ENCODE measurements at places on chromosomes 11 and 22.

DNA sequence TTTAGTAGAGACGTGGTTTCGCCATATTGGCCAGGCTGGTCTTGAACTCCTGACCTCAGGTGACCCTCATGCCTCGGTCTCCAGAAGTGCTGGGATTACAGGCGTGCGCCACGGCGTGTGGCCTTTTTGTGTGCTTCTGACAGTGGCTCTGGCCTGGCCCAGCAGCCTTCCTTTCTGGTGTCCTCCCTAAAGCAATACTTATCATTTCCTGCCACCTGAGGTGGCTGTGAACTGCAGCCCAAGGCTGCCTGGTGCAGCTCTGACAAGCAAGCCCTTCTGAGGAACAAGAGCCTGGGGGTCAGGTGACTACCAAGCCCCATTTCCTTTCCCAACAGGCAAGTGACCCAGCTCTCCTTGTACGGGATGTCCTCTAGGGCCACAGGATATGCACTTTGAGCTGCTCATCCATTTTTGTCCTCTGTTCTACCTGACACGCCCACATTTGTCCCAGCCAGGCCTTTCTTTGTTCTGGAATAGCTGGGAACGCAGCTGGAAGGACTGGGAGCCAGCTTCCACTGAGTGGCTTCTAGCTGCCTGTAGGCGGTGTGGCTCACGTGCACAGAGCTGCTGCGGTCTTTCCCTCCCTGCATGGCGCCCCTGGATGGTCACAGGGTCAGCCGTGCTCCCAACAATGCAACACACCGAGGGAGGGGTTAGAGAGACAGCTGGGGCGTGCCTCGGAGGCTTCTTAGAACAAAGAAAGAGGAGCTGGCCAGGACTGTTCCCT lies 12.3 kb upstream of the BID start:
- no peak for DNase-seq

DNA sequence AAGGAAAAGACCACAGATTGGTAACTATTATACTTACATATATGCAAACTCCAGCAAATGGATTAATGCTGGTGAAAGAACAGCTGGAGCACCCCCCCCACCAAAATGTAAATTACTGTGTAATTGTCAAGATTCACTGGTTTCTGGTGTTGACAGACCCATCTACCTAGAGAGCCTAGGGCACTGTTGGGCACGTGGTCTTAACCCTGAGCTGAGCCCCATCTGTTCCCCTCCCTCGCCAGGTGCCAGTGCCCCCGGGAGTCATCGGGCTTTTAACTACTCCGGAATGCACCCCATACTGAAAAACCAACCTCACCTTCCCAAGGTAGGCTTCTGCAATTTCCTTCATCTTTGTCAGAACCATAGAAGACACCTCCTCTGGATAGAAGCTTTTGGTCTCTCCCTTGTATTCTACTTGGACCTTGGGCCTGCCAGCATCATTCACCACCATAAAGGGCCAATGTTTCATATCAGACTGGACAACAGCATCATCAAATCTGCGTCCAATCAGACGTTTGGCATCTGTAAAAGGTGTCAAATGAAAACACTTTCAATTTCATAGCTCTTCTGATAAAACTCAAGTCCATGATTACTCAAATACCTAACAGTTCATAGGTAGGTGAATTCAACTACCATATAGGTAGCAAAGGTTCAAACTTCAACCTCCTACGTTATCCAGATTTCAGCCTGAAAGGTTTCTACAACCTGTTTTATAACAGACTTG lies 1.5 kb downstream of the HSPA8 start:
- DNase-seq = peak; percentile 44

DNA sequence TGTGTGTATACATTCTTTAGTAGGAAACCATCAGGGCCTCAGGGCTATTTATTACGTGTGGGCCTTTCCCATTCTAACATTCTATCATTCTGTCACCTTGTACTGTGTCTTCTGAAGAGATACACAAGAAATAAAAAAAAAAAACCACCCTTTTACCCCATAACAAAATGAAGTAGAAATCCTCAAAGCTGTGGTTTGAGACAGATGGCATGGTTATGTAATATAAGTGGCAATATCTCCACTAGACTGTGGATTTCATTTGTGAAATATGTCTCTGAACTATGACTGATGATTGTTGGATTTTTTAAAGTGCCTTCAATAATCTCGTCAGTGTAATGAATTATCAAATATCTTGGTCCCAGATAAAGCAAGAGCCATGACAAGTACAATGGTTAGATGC lies 150.0 kb upstream of the BLID start:
- no peak for DNase-seq

- DNase-seq = no peak
Measured at GRCh38 chr11:76551400-76551799, 106.6 kb downstream of the EMSY start.

DNA sequence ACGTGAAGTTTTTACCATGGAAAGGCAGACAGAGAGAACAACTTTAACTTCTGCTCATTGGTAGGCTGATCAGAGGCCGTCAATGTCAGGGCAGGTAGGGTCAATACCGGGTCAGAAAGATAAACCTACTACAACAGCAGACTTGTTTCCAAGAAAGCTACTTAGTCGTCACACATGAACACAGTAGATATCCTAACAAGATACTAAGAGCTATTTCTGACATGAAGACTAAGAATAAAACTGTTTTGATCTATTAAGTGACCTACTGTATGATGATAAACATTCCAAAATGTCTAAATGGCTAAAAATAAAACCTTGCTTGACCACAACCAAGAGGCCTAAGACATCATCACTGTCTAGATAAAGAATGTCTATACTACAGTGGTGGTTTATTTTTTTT lies 231.3 kb downstream of the CADM1 start:
- DNase-seq = no peak

GRCh38 chr11:2752204-2752770 lies 52.5 kb upstream of the KCNQ1OT1 start:
- DNase-seq = no peak

DNA sequence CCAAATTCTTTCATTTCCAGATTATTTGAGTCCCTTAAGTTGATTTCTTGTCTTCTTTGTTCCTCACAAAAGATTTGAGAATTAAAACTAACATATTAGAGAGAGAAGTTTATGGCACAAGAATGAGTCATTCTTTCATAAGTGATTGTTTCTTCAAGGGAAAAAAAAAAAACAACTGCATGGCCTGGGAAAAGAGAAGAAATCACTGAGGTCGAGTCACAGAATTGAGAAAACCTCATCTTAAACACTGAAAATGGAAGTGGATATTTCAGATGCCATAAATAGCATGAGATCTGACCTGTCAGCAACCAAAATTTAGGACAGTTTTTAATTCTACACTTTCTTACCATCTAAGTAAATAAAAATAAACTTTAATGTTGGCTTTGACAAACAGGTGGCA lies 87.2 kb downstream of the CWF19L2 start:
- DNase-seq = no peak

DNA sequence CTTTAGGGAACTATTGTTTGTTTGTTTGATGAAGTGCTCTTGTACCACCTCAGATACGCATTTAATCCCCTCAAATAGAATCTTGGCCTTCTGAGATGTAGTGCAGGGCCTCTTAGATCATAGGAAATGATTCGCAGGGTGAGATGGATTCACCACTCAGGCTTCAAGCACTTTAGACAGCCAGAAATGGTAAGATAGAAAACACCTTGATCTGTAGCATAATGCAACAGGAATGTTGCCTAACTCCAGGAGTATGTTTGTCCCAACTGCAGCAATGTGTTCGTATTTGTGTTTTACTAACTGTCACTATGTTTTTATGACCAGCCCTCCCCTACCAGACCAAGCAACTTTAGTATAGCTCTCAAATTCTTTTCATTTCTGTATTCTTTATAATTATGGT lies 761.2 kb downstream of the NELL1 start:
- DNase-seq = no peak

- DNase-seq = no peak
Measured at GRCh38 chr11:2347308-2347830, 29.7 kb upstream of the CD81 start.

DNA sequence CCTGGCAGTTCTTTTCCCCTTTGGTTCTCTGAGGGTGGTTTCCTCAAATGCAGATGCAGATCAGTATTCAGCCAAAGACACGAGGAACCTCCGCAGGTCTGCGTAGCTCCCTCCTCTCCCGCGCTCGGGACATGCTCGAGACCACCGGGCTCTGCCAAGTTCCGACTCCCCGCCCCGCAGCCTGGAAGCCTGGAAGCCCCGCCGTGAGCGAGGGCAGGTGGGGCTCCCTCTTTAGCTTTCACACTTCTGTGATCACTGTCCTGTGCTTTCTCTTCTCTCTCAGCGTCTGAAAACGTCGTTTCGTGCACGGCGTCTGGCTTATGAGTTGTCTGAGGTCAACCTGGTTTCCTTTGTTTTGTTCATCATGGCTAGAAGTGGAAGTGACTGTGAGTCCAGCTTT lies 26.6 kb downstream of the ZBED4 start:
- no peak for DNase-seq

DNA sequence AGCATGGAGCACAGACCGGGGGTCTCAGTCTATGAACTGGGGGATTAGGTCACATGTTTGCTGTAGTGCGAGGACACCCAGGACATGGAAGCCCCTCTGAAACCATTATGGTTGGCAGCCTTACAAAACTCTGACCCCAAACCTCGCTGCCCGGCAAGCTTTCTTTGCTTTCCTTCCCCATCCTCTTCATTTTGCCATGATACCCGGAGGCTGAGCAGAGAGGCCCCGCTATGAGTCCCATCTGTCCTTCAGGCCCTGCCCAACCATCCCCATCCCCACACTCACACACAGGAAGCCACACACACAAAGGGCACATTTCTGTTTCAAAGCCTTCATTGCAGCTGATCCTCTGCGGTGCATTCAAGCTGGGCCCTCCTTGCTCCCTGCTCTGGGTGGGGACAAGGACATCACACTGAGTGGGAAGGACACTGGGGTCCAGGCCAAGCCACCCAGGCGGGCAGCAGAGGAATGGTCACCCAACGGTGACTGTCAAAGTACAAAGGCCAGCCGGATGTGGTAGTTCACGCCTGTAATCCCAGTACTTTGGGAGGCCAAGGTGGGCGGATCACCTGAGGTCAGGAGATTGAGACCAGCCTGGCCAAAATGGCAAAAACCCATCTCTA lies 176.5 kb downstream of the CTTN start:
- DNase-seq = no peak

- no peak for DNase-seq
Measured at GRCh38 chr11:32885556-32885955, 7.1 kb upstream of the QSER1 start.

- DNase-seq = no peak
Measured at GRCh38 chr11:73570415-73571114, 27.3 kb downstream of the FAM168A start.

DNA sequence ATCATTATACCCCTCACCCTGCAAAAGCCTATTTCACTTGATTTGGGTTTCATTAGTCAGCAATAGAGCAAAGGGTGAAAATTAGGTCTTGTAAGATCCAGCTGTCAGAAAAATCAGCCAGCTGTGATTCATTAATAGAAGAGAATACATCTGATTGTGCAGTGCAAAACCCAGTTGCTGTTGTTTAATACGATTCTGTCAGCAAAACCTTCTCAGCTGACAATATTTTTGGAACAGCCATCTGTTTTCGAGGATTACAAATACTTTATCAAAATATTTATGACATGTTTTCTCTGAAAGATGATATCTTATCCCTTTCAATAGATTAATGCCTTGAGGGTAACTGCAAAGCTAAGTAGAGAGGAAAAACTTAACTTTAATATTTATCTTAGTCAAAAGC lies 1354.0 kb upstream of the RAG2 start:
- no peak for DNase-seq

- peak; percentile 51 for DNase-seq
Measured at GRCh38 chr11:86116386-86116726, 47.5 kb upstream of the PICALM start.

- DNase-seq = no peak
Measured at GRCh38 chr11:69035150-69035945, 13.4 kb upstream of the TPCN2 start.

- DNase-seq = no peak
Measured at GRCh38 chr22:19117111-19117512, 5.1 kb downstream of the DGCR2 start.

DNA sequence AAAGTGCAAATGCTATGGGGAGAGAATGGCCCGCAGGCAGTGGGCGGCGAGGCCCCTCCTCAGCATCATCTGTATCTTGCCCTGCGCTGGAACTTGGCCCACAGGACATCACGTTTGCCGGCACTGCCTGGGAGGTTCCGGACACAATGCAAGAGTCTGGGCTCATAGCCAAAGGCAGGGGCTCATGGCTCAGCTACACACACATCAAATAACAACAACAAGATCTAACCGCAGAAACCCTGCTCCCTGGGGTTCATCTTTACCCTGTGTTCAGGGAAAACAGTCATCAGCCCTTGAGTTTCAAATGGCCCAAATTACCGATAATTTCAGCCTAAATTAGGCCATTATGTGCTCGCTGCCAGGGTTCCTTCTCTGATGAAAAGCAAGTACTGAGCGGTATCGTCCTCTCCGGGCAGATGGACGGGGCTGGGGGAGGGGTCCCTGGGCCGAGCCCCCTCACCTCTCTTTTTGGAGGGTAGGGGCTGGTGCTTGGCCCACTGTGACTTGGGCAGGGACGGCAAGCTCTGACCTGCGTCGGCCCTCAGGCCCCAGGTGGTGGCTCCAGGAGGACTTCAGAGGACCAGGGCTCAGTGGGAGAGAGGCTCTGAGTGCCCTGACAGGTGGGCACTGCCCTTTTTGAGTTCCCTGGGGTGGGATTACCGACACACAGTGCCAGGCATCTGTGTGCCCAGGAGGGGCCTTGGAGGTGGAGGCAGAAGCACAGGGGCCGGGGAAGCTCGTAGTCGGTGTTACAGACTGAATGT lies 25.0 kb upstream of the GAL start:
- DNase-seq = no peak

DNA sequence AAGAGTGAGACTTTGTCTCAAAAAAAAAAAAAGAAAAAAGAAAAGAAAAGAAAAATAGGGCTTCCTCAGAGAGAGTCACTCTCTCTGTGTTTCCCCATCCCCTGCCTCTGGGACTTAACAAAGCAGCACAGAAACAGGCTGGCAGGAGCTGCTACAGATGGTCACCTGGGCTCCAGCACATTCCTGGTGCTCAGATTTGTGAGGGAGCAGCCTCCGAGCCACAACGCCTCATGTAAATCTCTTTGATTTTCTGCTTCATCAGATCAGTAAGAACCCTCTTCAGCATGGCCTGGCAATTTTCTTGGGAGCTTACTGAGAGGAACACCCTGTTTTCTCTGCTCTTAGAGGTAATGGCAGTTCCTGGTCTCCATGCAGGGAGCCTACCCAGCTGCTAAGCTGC lies 15.2 kb upstream of the LDHA start:
- no peak for DNase-seq

GRCh38 chr11:9092853-9093778 lies 1.7 kb upstream of the SCUBE2 start:
- no peak for DNase-seq
